ENCODE measurements at places on chromosomes 4 and X.

GRCh38 chr4:4771160-4771559, 88.3 kb upstream of the MSX1 start:
- no peak for DNase-seq

- no peak for DNase-seq
Measured at GRCh38 chr4:38939165-38939564, 71.6 kb downstream of the FAM114A1 start.

GRCh38 chr4:25030277-25031076, at the start of gene LGI2:
TSS of gene LGI2 (minus strand) at chr4:25030946. CDS start at chr4:25030693, 253 bp downstream.
- DNase-seq, result no peak

- DNase-seq, result peak; percentile 55
Measured at GRCh38 chr4:38131371-38132091, 171.3 kb downstream of the PTTG2 start.

GRCh38 chrX:112677167-112677566, 2.6 kb downstream of the LHFPL1 start:
- no peak for DNase-seq

DNA sequence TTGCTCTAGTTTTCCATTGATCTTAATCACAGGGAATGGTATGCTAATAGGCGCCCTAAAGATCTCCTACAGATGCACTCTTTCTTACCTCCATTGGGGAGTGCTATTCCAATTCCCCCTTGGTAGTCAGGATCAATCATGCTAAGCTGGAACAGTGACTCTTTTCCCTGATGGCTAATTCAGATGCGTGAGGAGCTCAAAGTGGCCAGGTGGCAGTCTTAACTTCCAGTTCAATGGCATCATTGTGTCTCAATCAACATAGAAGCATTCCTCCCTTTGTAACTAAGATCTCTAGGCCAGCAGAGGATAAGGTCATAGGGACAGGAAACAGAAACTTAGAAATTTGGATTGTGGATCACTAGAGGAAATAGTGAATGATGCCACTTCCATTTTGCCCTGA, 216.8 kb downstream of the GRID2 start:
- no peak for DNase-seq

- DNase-seq, result no peak
Measured at GRCh38 chr4:16952462-16952871, 54.0 kb upstream of the LDB2 start.

- DNase-seq, result no peak
Measured at GRCh38 chrX:9862525-9862924, 76.3 kb downstream of the SHROOM2 start.

- DNase-seq, result no peak
Measured at GRCh38 chr4:25865586-25865985, 2.8 kb upstream of the SEL1L3 start.

DNA sequence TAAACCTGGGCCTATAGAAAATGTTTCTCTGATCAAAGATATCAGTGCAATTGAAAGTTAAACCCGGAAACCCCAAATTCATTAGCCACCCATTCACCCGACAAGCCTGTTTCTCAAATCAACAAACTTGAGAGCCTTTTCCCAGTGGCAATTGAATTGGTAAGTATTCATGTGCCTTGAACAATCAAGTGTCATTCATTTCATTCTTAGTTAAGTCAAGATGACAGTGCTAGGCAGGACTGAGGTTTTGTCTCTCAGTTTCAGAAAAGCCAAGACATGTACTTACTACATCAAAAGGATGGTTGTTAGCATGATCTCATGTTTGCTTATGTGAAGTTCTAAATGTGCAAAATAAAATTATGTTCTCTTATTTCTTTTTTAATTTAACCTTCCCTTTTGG, 32.3 kb downstream of the CC2D2A start:
- no peak for DNase-seq

DNA sequence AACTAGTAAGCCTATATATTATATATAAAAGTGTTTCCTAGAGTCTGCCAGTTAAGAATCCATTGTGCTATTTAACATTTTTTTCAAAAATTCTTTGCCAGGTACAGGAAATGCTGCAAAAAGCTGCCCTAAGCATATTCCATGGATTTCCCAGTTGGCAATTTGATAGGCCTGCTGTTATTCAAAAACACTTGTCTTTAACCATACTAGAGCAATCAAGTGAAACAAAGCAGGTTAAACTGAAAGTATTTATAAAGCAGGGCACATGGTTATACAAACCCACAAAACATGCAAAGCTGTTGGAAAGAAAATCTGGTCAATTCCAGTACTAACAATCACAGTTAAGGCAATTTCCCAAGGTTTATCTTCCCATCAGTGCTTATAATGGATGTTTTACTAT, 159.9 kb downstream of the UNC5C start:
- DNase-seq, result no peak

DNA sequence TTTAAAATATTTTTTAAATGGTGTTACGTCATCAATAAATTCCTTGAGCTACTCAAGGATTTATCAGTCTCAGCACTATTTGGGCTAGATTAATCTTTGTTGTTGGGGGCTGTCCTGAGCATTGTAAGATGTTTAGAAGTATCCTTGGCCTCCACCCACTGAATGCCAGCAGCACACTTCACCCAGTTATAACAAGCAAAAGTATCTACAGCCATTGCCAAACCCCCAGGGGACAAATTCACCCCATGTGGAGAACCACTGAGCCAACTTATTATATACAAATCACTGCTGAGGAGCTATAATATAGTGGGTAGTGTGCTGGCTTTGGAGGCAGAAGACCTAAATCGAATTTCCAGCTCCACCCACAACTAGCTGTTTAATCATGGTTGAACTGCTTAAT, 58.3 kb downstream of the ATP10D start:
- DNase-seq, result no peak

DNA sequence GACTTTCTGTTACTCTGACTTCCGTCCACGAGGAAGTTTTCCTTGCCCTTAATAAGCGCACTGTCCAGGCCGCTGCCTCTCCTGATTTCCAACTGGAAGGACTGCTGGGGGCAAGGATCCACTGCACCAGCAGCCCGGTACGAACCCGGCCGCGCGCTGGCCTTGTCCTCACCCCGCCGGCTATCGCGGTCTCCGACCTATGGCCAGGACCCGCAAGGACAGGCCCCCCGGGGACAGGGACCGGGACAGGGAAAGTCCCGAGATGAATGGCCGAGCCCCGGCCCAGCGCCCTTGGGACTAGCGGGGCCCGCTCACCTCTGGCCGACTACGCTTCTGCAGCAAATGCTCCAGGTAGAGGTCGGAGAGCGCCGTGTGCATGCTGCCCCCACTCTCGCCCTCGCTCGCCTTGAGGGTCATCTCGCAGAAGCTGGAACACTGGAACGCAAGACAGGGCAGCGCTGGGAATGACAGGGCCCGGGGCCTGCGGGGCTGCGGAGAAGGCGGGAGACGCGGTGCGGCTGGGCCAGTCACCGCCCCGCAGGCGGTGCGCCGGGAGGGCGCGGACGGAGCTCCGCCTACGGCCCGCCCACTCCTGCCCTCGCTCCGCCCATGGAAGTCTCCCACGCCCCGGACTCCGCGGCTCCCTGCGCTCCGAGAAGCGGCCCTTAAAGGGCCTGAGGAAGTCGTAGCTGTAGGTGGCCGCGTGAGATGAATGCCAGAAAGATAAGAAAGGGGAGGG, at the start of gene MPP1:
Gene MPP1 (minus strand): TSS at position 529 of the 739 bp plus-strand sequence. CDS start 112 bp downstream, at position 417.
- peak; percentile 58 for DNase-seq

- DNase-seq, result no peak
Measured at GRCh38 chr4:152304220-152304619, 231.7 kb downstream of the FBXW7 start.

DNA sequence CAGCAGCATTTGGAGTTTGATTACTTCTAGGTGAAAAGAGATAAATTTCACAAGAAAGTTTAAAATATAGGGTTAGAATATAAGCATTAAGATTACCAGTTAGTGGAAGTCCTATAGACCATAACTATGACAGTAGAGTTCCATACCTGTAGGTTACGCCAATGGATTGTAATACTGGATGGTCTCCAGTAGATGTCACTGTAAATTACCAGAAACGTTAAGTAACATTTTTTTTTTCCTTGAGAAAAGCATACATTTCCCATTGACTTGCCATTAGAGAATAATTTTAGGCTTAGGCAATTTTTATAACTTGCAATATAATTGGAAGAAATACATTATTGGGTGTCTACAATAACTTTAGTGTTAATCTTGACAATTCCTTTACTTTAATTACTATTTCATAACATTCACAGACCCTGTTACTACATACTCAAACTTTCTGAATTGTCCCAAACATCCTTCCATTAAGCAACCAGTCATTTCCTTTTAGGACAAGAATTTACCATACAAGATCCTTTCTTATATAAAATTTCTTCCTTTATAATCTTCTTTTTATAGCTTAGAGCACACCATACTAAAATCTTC, 304.1 kb upstream of the TECRL start:
- no peak for DNase-seq

DNA sequence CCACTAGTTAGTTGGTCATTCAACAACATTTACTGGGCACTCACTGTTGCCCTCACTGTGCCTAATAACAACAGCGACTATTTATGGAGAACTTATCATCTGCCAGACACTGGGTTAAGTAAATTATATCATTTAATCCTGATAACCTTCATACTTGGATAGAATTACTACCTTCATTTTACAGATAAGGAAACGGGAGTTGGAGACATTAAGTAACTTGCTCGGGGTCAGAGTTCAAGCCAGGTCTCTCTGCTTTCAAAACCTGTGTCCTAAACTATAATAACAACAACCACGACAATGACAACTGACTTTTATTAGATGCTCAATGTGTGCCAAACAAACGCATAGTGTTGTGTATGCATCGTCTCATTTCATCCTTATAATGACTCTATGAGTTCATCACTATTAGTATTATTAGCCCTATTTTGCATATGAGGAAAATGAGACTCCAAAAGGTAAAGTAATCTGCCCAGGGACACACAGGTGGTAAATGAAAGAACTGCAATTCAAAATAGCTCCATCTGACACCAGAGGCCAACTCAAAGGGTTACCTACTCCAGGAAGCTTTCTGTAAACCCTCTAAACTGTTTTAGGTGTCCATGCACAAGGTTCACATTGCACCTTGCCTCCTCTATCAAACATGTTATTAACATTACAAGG, 98.4 kb upstream of the ACSL4 start:
- no peak for DNase-seq

- peak; percentile 26 for DNase-seq
Measured at GRCh38 chr4:2570551-2571222, 34.2 kb downstream of the FAM193A start.

- DNase-seq, result no peak
Measured at GRCh38 chrX:32778965-32779364, 432.4 kb downstream of the DMD start.
